ENCODE measurements at places on chromosomes 2 and 18.

DNA sequence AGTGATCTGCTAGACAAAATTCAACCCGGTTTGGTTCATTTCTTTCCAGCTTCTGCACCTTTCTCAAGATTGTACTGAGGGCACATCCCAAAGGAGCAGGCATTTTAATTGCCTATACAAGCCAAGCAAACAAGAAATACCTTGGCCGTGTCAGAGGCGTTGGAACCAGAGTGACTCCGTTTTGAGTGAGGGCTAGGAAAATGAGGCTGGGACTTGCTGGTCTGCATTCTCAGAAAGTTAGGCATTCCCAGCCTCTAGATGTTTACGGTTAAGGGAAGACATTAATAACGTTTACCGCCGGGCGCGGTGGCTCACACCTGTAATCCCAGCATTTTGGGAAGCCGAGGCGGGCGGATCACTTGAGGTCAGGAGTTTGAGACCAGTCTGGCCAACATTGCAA, 1.5 kb upstream of the GEMIN6 start:
- no peak for DNase-seq

- no peak for DNase-seq
Measured at GRCh38 chr2:236498369-236498768, 71.3 kb upstream of the ACKR3 start.

- no peak for DNase-seq
Measured at GRCh38 chr2:30239308-30239985, 8.1 kb downstream of the LBH start.

GRCh38 chr2:3188405-3188946, 189.1 kb downstream of the EIPR1 start:
- DNase-seq: no peak

Measured in stimulated activated CD8-positive, alpha-beta memory T cell treated with anti-CD3 and anti-CD28 coated beads, Interleukin-4, amount 100 ng/mL, for 4 hours (primary cell).